ENCODE measurements at places on chromosomes 7 and 10.

DNA sequence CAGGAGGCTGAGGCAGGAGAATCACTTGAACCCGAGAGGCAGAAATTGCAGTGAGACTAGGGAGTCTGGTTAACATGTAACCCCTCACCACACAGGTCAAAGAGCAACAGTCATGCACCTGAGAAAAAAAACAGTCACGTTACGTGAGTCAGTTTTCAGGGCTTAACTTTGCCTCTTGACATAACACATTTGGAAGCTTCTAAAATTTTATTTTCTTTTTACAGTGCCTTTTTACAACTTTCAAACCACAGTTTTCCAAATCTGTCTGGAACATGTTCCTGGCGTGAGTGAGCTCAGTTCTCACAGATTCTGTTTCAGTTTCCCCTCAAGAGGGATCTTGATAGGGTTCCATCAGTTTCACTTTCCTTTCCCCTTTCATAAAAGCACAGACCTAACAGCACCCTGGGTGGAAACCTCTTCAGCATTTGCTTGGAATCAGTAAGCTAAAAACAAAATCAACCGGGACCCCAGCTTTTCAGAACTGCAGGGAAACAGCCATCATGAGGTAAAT lies 4.4 kb downstream of the IFIT3 start:
- peak; percentile 44 for DNase-seq

DNA sequence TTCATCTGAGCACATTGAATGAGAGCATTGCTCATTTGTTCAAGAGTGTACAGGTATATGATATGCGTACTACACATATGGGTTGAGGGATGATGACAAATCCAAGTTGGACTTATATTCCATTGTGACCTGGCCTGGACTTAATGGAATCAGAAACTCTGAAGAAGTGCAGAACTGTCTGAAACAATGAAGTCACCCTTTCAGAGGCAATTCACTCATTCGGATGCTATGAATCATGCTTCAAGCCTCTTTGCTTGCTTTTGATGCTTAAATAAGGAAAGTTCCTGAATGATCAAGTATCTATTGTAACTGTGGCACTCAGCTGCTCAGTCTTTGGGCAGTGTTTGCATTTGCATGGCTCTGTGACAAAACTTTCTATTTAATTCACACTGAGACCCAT lies 93.4 kb downstream of the ZNF365 start:
- DNase-seq: no peak

DNA sequence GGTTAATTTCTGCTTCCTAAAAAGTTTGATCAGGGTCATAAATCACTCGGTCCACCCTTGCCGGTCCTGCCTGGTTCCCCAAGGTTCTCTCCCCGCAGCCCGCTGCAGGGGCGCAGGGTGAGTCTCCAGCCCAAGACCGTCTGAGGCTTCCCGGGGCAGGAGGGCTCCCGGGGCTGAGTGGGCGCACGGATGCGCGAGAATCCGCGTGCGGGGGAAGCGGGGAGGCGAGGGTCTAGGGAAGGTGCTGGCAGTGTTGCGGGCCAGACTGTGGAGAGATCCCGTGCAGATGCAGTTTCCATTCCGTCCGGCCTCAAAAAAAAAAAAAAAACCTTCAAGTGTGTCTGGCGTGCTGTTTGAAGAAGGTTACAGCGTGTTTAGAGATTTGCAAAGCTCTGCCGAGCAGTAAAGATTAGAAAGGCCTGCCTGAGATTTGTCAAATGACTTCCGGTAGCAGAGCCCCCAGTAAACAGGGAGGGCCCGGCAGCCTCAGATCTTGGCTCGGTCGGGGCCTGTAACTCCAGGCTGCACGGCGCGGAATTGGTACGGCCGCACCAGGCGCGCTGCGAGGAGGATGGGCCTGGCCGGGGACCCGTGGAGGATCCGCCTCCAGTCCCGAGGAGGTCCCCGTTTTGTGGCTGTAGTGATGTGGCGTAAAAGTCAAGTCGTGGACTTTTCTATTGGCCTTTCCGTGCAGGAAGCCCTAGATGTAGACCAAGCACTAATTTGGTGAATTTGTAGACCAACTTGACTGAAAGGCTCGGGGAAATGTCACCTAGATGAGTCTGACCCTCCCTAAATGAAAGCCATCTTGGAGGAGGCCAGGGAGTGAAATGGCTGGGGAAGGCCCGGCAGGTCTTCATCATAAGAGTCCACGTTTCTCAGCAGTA lies 293.2 kb upstream of the NFE2L3 start:
- DNase-seq: no peak

GRCh38 chr10:108204528-108205305 lies 1040.2 kb upstream of the SORCS1 start:
- no peak for DNase-seq

DNA sequence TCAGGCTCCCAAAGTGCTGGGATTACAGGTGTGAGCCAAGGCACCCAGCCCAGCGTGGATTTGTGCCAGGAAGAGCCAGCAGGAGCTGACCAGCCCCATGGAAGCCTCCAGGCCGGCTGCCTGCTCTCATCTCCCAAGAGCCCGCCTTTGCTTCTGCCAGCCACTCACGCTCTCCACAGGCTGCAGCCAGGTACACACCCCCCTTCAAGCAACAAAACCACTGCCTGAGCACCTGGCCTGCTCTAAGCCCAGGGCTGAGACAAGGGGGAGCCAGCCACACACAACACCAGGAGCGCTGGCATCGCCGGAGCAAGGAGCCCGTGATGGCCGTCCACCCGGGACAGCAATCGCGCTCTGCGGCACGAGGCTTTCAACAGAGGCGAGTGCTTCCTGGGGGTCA lies 34.5 kb downstream of the MAD1L1 start:
- no peak for DNase-seq

- no peak for DNase-seq
Measured at GRCh38 chr10:103141950-103142349, 51.1 kb downstream of the NT5C2 start.

DNA sequence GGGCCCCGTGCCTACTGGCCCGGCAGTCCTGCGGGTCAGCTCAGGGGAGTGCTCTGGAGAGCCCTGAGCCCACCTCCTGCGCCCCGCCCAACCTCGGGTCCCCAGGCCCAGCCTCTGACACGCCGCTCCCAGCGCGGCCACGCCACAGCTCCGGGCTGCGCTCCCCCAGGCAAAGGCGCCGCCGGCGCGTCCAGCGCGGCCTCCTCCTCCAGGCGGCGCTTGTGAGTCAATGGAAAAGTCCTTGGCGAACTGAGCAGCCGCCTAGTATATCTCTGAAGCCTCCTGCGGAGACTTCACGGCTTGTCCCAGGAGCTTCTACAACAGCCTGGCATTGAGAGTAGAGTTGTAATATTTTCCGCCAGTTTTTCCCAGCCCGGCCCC lies 29.5 kb upstream of the BMS1 start:
- peak; percentile 89 for DNase-seq

GRCh38 chr7:101608772-101609713 lies 20.1 kb downstream of the MYL10 start:
- no peak for DNase-seq

DNA sequence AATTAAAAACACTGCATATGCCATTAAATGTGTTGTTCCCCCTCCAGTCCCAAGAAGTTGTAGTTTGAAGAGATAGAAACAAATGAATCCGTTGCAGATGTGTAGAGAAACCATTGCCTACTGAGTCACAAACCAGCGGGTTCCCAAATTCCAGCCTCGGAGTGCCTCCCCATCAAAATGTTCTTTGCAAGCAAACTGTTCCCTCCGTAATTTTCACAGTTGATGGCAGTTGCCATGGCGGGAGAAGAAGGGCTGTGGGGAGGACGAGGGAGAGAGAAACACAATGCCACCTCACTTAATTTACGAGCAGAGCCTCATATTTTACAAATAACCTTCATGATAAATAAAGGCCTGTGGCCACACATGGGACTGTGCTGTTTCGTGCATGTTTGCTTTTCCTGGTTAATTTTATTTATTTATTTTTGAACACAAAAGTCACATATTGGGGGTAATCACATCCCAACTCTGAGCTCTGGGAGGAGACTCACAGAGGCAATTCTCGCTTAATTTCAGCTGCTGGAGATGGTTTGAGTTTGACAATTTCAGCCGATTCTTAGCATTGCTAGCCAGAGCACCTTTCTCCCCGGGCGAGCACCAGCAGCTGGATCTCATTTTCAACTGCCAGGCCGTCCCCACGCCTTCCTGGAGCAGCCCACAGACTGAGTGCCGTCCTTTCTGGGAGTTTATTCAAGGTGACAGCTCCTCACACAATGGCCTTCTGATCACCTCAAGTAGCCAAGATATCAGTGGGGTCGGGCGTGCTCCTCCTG lies 1084.2 kb downstream of the KCNMA1 start:
- peak; percentile 20 for DNase-seq

GRCh38 chr10:43390759-43391158 lies 18.2 kb downstream of the HNRNPF start:
- peak; percentile 53 for DNase-seq

DNA sequence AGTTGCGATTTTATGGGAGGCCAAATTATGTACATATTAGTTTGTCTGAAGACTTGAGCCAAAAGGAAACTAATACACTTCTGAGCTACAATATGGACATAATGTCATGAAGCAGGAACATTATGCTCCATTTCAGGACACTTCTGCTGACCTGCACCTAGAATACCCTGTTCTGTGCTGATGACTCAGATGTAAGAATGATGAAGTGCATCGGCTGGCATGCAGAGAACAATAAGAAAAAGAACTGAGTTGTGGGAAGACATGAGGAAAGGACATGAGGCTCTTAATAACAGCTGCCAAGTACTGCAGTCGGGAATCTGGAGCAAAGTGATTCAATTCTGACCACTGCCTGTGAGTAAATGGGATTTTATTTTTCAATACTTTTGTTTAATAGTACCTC lies 192.9 kb upstream of the VSTM2A start:
- DNase-seq: no peak

DNA sequence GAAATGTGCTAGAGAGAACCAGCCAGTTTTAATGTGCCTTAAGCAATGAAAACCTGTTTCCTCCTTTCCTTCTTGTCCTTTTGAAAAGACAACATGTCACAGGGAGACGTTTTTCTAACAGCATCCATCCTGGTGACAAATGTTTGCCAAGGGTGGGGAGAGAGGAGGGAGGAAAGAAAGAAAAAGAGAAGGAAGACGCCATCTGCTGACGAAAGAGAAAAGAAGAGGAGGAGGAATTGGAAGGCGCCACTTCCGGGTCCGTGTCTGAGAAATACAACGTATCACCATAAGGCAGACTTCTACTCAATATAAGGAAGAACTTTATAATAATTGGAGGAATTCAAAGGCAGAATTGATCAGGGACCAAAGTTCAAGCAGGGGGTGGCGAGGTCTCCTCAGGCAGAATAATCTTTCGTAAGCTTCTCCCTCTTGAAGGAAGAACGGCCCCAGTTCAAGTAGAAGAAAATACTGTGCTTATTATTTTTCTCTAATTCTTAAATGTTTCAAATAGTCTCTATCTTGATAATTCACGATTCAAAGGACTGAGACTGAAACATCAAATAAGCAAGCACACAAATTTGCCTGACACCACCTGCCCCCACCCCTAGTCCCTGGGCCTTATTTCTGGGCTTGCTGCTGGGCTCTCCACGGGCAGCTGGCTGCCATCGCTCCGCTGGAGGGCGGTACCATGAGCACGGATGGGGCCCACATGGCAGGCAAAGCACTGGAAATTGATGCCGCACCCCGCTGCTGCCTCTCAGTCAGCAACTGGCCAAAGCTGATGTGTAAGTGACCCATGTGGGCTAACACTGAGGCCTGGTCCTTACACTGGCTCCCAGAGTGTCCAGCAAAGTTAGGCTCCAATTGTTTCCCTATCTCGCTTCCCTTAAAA lies 273.7 kb upstream of the KLF14 start:
- peak; percentile 53 for DNase-seq

- DNase-seq: peak; percentile 73
Measured at GRCh38 chr10:30534465-30535144, 94.9 kb downstream of the LYZL2 start.

DNA sequence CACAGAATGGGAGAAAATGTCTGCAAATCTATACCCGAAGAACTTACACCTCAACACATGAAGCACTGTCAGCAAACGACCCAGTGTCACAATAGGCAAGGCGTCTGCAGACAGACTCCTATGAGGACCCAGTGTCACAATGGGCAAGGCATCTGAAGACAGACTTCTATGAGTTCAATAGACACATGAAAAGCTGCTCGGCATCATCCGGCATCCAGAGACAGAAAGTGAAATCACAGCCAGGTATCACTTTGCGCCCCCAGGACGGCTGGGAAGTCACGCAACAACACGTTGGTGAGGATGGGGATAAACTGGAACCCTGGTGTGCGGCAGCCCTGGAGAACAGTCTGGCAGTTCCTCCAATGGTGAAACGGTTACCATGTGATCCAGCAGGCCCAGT lies 273.2 kb downstream of the ELFN1 start:
- DNase-seq: no peak

GRCh38 chr10:60871215-60871614 lies 72.8 kb downstream of the RHOBTB1 start:
- no peak for DNase-seq

DNA sequence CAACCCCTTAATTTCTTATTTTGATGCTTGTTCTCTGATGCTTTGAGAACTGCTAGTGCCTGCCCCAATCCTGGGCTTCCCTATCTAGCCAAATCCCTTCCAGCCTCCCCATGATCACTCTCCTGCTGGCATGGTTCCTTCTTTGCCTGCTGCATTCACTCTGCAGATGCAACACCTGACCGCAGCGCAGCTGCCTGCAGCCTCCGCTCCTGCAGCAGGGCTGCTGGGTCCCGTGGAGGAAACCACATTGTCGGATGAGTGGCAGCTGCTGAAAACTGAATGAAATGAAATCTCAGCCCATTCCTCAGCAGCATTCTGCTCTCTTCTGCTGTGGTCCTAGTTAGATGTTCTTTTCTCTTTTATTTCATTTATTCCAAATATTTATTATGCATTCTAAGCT lies 320.3 kb downstream of the CCDC3 start:
- DNase-seq: no peak

DNA sequence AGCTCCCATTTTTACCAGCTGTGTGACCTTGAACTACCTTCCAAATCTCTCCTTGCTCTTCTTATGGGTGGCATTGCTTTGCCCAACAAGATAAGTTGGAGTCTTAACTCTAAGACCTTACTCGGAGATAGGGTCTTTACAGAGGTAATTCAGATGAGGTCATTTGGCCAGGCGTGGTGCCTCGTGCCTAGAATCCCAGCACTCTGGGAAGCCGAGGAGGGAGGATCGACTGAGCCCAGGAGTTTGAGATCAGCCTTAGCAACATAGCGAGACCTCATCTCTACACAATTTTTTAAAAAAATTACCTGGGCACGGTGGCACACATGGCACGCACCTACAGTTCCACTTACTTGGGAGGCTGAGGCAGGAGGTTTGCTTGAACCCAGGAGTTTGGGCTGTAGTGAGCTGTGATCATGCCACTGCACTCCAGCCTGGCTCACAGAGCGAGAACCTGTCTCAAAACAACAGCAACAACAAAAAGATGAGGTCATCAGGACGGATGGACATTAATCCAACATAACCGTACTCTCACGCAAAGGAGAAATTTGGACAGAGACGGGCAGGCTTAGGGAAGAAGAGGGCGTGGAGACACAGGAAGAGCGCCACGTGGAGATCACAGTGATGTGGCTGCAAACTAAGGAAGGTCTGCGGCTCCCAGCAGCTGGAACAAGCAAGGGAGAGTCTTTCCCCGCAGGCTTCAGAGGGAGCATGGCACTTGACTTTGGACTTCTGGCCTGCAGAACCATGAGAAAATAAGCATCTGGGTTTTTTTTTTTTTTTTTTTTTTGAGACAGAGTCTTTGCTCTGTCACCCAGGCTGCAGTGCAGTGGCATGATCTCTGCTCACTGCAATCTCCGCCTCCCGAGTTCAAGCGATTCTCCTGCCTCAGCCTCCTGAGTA lies 122.3 kb upstream of the CARD11 start:
- DNase-seq: no peak
